ENCODE measurements at places on chromosomes 2 and 18. TPM values are rescaled to one million over a fixed set of nuclear protein-coding genes. Genes with fewer than 3 reads are reported as not detected.

REG1A gene
- not detected for total RNA-seq

MEMO1 gene
- 49.1 TPM for total RNA-seq

TNFAIP6 gene
- not detected for total RNA-seq

VIL1 gene
- not detected for total RNA-seq

DQX1 gene
- not detected for total RNA-seq

ASB3 gene
- total RNA-seq: 30.9 TPM

MYCN gene
- total RNA-seq: 19.6 TPM

TMEM198 gene
- not detected for total RNA-seq

TSPYL6 gene
- total RNA-seq: not detected

KCNK3 gene
- 0.05 TPM for total RNA-seq

TMEM169 gene
- 0.85 TPM for total RNA-seq

XIRP2 gene
- not detected for total RNA-seq

MYO7B gene
- not detected for total RNA-seq

RESP18 gene
- total RNA-seq: not detected

KCNG2 gene
- total RNA-seq: 0.51 TPM

FAHD2A gene
- 24.1 TPM for total RNA-seq

CD8A gene
- 0.05 TPM for total RNA-seq

BABAM2 gene
- total RNA-seq: 17.8 TPM

MALL gene
- total RNA-seq: 39.3 TPM

TUBA4B gene
- not detected for total RNA-seq

GKN1 gene
- total RNA-seq: not detected

XDH gene
- not detected for total RNA-seq

OR6B2 gene
- not detected for total RNA-seq

CCDC148 gene
- total RNA-seq: 0.51 TPM

PPP1R7 gene
- total RNA-seq: 47.6 TPM

KIAA2012 gene
- not detected for total RNA-seq

YES1 gene
- 318 TPM for total RNA-seq

PMAIP1 gene
- 14.3 TPM for total RNA-seq

ACMSD gene
- total RNA-seq: 0.34 TPM

RGPD3 gene
- total RNA-seq: 0.51 TPM

HAAO gene
- not detected for total RNA-seq

MOGAT1 gene
- total RNA-seq: not detected

MROH2A gene
- not detected for total RNA-seq

C2orf72 gene
- total RNA-seq: under 0.01 TPM

AQP12A gene
- total RNA-seq: not detected

GKN2 gene
- not detected for total RNA-seq

MYOM1 gene
- 2.2 TPM for total RNA-seq

PLA2R1 gene
- total RNA-seq: 17.0 TPM

LOXL3 gene
- 0.85 TPM for total RNA-seq

RBM44 gene
- total RNA-seq: 0.65 TPM

TWIST2 gene
- total RNA-seq: not detected

EHBP1 gene
- total RNA-seq: 33.0 TPM

IL1RL2 gene
- total RNA-seq: 0.09 TPM

ZC3H6 gene
- total RNA-seq: 2.0 TPM

LYPD6 gene
- 14.1 TPM for total RNA-seq

SSB gene
- total RNA-seq: 75.2 TPM

FEV gene
- total RNA-seq: not detected

GCG gene
- not detected for total RNA-seq

PDCL3 gene
- 20.3 TPM for total RNA-seq

DNER gene
- not detected for total RNA-seq

LONRF2 gene
- total RNA-seq: not detected

DSG4 gene
- total RNA-seq: not detected

PLB1 gene
- 0.05 TPM for total RNA-seq

DNAJC27 gene
- total RNA-seq: 4.3 TPM

PLGLB1 gene
- 2.6 TPM for total RNA-seq

PJVK gene
- 0.42 TPM for total RNA-seq

CD8B2 gene
- not detected for total RNA-seq

AMER3 gene
- total RNA-seq: not detected

GPR155 gene
- total RNA-seq: 0.93 TPM

EXOC6B gene
- total RNA-seq: 45.7 TPM

All from dermis blood vessel endothelial cell (primary cell).